Common myeloid progenitor, CD34-positive (primary cell): ENCODE measurements at places on chromosomes 4 and X.
A peak's percentile ranks its signal among the peaks of the same experiment; 100 is the strongest.

- no peak for DNase-seq
Observed at GRCh38 chrX:121864561-121864960, 817.2 kb downstream of the GLUD2 start.

- no peak for DNase-seq
Observed at GRCh38 chrX:45036161-45036560, 163.2 kb downstream of the KDM6A start.

GRCh38 chr4:141346144-141346543 lies 125.4 kb downstream of the ZNF330 start:
- peak; percentile 49 for DNase-seq

- DNase-seq, result no peak
Observed at GRCh38 chr4:155693015-155693663, 26.5 kb downstream of the GUCY1A1 start.

GRCh38 chr4:135015771-135016170 lies 814.2 kb upstream of the PABPC4L start:
- no peak for DNase-seq

DNA sequence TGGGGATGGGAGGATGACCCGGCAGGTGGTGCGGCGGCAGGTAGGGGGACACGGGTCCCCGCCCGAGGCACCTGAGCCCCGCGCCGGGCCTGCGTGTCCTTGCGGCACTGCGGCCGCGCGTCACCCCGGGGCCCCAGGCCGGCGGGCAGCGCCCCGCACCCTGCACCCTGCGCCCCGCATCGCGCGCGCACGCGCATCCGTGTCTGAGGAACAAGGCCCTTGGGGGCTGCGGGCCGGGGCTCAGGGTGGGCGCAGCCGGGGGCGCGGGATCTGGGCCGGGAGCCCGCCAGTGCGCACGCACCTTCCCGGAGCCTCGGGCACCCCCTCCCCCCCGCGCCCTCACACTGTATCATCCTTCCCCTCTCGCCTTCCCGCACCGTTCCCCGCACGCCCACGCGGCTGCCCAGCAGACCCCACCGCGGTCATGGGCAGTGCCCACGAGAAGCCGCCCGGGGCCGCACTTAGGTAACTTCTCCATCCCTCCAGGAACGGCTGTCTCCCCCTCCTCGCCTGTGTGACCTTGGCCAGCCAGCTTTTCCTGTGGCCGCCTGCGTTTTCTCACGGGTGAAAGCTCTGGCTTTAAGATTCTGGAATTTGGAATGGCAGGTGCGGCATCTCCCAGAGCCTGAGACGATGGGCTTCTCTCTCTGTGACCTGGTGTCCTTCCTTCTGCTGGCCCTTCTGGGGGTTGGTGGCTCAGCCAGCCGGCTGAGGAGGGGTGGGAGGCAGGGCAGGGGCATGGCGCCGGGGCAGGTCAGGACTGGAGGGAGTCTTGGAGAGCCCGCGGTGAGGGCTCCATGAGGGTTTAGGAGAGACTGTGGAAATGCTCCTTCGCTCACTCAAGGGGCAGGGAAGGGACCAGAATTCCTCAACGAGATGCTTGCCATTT lies 748 bp downstream of the ATP2B3 start:
- DNase-seq, result no peak

DNA sequence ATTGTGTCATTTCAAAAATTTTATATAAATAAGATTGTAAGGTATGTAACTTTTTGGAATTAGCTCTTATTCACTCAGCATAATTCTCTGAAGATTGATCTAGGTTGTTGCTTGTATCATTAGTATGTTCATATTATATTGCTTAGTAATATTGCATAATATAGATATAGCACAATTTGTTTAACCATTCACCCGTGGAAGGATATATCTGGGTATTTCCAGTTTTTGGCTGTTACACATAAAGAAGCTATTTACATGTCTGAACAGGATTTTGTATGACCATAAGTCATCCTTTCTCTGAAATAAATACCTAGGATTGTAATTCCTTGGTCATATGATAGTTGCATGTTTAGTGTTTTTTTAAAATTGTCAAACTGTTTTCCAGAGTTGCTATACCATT lies 82.5 kb downstream of the CPEB2 start:
- no peak for DNase-seq

- DNase-seq, result no peak
Observed at GRCh38 chr4:3215256-3215655, 33.7 kb upstream of the MSANTD1 start.

GRCh38 chrX:53321230-53321942 lies 40.0 kb upstream of the IQSEC2 start:
- DNase-seq, result peak; percentile 28

- no peak for DNase-seq
Observed at GRCh38 chrX:40878766-40879165, 143.4 kb upstream of the MED14 start.

DNA sequence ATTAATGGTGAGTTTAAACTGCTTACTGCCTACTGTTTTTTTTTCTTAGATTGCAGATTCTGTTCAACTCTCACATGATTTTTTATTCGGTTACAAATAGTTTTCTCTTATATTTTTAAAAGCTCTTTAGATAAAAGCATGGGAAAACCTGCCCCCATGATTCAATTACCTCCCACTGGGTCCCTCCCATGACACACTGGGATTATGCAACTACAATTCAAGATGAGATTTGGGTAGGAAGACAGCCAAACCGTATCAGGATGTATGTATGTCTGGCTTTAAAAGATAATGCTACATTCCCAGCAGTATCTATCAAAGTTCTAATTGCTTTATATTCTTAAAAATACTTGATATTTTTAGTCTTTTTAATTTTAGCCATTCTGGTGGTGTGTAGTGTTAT lies 131.5 kb downstream of the JADE1 start:
- no peak for DNase-seq

DNA sequence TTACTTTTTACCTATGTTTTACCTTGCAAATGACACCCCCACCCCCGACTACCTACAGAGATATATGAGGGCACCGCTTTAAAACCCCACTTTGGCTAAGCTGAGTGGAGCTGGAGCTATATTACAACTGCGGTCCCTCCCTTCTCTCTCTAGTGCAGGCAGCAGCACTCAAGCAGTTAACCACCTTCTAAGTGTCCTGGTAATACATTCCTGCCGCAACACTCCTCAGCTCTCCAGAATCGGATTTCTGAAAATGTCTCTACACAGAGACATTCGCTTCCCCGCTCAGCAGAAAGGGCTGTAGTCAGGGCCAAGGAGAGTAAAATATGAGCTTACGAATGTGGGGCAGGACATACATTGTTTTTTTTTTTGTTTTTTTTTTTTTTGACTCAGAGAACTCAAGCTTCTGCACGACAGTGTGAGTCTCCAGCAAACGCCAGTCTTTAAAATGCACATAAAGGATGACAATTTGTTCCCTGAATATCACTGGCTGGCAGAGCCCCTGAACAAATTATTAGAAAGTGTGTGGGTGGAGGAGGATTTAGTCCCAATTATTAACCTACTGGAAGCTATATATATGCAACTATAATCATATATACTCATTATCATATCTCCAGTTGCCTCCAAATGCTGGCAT lies 287.0 kb upstream of the TET2 start:
- no peak for DNase-seq

GRCh38 chr4:41399231-41399630 lies 138.7 kb upstream of the LIMCH1 start:
- DNase-seq, result no peak

DNA sequence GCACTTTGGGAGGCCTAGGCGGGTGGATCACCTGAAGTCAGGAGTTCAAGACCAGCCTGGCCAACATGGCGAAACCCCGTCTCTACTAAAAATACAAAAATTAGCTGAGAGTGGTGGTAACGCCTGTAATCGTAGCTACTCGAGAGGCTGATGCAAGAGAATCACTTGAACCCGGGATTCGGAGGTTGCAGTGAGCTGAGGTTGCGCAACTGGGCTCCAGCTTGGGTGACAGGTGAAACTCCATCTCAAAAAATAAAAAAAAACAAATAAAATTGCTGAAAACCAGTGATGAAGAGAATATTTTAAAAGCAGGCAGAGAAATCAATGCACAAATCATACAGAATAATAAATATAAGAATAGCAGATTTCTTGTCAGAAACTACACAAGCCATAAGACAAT lies 129.3 kb downstream of the SLIT2 start:
- DNase-seq, result no peak

GRCh38 chr4:150332086-150332485 lies 249.9 kb upstream of the MAB21L2 start:
- DNase-seq, result no peak

GRCh38 chr4:145541346-145541745 lies 59.7 kb downstream of the SMAD1 start:
- no peak for DNase-seq

- no peak for DNase-seq
Observed at GRCh38 chrX:31706466-31706865, 634.6 kb upstream of the FTHL17 start.

DNA sequence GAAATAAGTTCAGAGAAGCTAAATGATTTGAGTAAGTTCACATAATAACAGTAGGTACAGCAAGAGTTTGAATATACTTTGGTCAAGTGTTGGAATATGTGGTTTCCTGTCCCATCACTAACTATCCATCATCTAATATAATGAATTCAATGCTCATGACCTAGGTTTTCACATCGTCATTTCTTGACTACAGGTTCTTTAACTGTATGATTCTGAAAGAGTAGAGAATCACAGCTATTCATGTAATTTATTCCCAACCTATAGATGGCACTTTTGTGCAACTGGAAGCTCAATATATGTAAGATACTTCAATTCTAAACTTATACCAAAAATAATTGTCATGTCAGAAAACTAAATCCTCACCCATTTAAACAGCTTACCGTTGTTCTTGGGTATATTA lies 53.1 kb downstream of the TIGD2 start:
- peak; percentile 6 for DNase-seq

DNA sequence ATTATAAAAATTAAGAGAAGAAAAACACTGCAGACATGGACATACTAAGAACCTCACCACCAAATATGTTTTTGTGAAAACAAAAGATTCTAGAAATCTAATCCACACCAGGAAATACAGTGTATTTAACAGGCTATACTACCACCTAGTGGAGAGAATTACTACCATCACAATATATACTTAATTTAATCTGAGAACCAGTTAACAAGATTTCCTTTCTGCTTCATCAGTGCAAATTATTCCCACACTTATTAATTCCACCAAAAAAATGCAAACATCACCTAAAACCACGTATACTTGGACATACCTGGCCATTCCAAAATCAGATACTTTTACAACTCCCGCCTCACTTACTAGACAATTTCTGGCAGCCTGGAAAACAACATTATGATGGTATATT lies 7.0 kb upstream of the TXK start:
- DNase-seq, result peak; percentile 41

DNA sequence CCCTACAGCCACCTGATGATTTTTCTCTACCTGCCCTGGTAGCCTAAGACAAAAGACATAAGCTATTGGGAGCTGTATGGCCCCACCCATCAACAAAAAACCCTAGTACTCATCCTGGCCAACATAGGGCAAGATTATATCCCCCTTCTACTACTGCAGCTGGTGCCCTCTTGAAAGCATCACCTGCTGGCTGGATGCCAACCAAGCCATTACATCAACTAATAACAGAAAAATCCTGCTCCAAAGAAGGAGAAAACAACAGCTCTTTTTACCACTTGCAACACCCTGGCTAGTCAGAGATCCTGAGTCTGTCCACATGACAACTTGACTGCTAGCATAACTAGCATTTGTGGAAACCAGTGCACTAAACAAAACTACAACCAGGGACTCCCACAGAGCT lies 43.6 kb upstream of the UPRT start:
- no peak for DNase-seq

- DNase-seq, result no peak
Observed at GRCh38 chr4:84573385-84574068, 9.4 kb upstream of the CDS1 start.

- no peak for DNase-seq
Observed at GRCh38 chr4:39544580-39545315, 17.5 kb upstream of the UGDH start.

DNA sequence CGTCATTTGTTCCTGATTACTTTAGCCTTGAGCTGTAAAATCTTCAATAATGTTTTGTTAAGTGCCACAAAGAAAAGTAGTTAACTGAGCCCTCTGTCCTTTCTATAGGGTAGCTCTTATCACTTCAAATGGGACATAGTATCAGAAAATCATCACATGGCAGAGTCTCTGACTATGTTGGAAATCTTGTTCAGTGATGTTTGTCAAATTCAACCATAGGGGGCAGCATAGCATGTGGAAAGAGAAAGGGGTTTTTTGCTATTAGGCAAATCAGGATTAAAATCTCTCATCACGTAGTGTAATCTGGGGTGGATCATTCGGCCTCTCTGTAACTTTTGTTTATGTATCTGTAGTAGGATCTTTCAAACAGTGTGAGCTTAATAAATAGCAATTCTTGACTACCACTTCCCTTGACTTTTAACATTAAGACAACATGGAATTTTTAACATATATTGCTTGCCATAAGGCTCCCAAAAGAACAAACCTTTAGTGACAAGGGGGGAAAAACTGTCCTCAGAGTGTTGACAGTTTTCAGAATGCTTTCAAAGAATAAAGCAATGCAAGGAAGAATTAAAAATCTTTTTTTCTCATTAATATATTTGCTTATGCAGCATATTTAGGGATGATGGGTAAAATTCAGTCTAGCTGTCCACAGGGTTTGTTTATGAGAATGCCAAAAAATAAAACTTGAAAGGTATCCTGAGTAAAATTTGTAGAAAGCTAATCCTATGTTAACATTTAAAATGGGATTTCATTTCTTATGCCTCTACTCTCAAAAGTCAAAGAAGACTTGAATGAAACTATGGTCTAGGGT lies 127.2 kb downstream of the FBXW7 start:
- peak; percentile 38 for DNase-seq

- DNase-seq, result no peak
Observed at GRCh38 chr4:165385126-165385525, 6.3 kb downstream of the CPE start.

DNA sequence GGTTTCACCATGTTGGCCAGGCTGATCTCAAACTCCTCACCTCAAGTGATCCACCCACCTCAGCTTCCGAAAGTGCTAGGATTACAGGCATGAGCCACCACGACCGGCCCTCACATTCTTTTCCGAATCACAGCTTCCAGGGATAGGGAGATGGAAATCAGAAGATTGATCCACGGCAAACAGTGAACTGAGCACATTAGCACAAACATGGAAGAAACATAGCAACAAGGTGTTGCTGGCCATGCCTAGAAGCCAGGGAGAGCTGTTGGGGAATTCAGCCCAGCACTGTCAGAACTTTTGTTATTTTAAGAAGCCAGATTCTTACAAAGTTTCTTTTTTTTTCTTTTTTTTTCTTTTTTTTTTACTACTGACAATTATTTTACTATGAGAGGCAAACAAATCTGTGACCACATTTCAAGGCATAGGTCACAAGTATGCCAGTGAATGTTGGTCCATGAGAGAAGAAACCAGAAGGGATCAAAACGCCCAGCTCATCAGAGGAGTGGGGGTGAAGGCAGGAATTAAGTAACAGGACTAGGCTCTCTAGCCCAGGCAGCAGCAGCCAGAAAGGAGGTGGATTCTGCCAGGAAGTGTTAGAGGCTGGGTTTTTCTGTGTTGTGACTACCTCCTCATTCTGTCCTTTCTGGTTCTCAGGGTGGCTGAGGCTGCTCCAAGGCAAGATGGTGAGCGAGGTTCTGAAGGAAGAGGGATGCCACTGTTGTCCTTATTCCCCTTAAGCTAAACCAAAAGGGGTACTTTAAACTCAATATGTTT lies 44.1 kb downstream of the TEC start:
- DNase-seq, result no peak
